ENCODE measurements at places on chromosomes 6 and 20.
A peak's percentile ranks its signal among the peaks of the same experiment; 100 is the strongest.

- DNase-seq = no peak
These were observed 10.4 kb upstream of the CALHM5 start for GRCh38 chr6:116500969-116501433.

DNA sequence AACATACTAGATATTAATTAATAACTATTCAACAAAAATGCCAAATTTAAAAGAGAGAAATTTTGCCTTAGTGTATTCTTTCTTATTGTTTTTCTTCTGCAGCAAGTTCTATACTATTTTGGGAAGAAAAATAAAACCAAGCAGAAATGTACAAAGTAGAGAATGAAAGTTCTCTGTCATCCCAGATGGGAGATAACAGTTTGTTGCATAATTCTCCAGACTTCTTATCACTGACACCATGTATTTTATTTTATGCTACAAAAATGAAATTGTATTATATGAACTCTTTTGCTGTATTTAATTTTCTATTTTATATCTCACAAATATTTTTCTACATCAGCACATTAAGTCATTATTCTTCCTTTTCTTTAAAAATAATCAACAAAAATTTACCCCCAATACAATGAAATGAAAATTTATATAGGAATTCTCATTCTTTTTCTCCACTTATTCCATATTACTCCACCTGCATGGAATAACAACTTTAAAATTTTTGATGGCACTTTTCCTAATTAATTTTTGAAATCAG lies 18.2 kb downstream of the TMEM244 start:
- DNase-seq = no peak

DNA sequence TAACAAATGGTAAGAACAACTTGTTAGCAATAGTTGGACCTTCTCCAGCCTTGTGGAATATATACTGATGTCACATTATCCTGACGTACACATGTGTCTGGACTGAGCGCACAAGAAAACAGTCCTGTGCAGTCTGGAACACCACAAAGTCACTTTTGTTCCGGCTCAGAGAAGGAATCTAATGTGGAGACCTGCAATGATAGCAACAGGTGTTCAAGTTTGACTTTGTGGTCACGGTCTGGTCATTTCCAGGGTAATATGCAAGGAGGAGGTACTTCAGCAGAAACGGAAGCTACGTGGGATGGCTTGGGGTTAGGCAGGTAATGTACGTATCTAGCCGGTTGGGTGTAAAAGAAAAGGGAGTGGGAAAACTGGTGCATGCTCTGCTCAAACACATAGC lies 687.2 kb upstream of the AGPAT4 start:
- DNase-seq = no peak

GRCh38 chr20:42844751-42845150 lies 345.0 kb downstream of the PTPRT start:
- no peak for DNase-seq

GRCh38 chr6:30997301-30997700 lies 13.0 kb upstream of the MUC22 start:
- DNase-seq = peak; percentile 47
